ENCODE measurements at places on chromosomes 3 and 15.

- DNase-seq = no peak
Observed at GRCh38 chr15:51932161-51932560, 39.4 kb downstream of the LEO1 start.

GRCh38 chr15:35674873-35675781 lies 129.2 kb upstream of the DPH6 start:
- DNase-seq = no peak

DNA sequence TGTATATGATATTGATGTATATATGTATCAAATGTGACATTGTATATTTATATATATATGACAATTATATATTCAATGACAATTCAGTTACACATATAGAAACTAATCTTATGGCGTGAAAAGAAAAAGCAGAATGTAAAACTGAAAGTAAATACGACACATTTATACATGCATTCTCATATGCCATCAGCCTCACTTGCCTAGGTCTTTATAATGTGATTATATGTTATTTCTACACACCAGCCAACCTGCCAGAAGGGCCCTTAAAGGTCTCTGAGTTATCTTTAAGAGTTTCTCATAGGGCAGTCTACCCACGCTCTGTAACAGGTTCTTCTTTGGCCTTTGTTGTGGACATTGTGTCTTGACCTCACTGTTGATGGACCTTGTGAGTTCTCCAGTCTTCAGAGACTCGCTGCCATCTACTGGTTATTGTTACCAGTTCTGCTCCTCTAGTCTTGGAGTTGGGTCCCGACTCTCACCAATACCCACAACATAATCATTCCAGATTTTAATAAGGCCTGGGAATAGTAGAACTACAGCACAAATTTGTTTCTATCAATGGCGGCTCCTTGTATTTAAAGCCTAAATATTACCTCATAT lies 371.5 kb upstream of the GOLIM4 start:
- no peak for DNase-seq

GRCh38 chr15:89353991-89354390 lies 19.4 kb upstream of the POLG start:
- no peak for DNase-seq

- DNase-seq = no peak
Observed at GRCh38 chr3:33886015-33886414, 87.6 kb downstream of the PDCD6IP start.
